LHCN-M2 (cell line): ENCODE measurements at places on chromosomes 11 and 22. TPM values are rescaled to one million over a fixed set of nuclear protein-coding genes. Genes with fewer than 3 reads are reported as not detected.

CRYBB1 gene
- total RNA-seq, result not detected in 2 replicates

CASP12 gene
- 0.13 TPM in 1 of 2 replicates, not detected in the other for total RNA-seq

GGTLC3 gene
- total RNA-seq, result not detected in 2 replicates

- no peak for DNase-seq
Observed at GRCh38 chr11:41316751-41317150, 142.7 kb downstream of the LRRC4C start.

DNA sequence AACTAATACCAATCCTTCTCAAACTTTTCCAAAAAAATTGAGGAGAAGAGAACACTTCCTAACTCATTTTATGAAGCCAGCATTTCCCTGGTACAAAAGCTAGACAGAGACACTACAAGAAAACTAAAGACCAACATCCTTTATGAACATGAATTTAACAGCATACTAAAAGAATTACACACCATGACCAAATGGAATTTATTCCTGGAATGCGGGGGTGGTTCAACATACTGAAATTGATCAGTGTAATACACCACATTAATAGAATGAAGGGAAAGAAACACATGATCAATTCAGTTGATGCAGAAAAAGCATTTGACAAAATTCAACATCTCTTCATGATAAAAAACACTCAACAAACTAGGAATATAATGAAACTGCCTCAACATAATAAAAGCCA is 148.1 kb downstream of the WNT7B start:
- DNase-seq, result no peak

DNA sequence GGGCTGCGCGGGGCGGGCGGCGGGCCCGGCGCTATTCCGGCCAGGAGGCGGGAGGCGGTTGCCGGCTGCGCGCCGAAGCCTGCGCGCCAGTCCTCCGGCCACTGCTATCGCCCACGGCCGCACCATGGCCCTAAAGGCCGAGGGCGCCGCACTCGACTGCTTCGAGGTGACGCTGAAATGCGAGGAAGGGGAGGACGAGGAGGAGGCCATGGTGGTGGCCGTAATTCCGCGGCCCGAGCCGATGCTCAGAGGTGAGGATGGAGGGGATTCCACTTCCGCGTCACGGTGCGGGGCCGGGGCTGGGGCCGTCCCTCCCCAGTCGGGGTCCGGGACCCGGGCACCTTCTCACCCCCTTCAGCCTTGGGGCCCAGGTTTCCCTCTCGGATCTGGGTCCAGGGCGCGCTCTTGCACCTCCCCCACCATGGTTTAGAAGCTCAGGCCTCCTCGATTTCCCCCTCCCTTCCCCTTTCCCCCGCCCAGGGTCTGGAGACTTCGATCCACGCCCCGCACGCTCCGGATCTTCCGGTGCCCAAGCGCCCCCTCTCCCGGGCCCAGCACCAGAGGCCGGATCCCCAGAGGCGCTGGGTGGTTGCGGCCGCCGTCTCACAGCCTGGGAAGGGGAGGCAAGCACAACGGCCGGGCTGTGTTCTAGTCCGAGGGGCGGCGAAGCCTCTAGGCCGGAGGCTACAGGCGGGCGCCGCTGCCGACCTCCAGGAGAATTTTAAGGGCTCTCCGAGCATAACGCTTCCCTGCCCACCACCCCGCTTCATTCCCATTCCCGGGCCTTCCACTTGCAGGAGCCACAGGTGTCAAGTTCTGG is 517 bp downstream of the SPINDOC start:
- peak; percentile 46 for DNase-seq

- DNase-seq, result no peak
Observed at GRCh38 chr11:84241343-84242131, 955.4 kb upstream of the CCDC90B start.

DNA sequence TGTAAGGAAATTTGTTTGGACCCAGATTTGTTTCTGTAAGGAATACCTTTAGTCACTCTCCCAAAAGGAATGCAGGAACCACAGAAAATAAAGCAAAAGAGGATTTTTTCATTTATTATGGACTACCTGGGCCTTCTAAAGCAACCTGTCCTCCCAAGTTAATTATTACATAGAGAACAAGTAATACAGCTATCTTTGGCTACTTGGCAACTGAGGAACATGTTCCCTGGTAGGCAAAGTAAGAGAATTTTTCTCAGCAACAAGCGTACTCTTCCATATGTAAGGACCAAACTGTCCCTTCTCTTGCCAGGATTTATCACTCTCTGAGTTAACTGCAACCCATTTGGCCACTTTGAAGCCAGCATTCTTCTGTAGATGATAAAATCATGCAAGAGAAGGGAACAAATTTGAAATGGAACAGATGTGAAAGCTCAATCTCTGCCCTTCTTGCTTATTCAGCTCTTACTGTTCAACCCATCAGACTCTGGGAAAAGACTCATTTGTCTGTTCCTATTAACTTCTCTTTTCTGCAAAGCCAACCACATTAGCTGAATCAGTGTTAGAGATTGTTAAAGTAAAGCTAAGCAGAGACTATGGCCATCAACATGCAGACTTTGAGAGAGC is 190.2 kb downstream of the SWAP70 start:
- DNase-seq, result no peak
